NCI-H748 treated with DMSO at 0.1 percent for 48 hours (cell line): ENCODE measurements at places on chromosomes 5 and 9.

DNA sequence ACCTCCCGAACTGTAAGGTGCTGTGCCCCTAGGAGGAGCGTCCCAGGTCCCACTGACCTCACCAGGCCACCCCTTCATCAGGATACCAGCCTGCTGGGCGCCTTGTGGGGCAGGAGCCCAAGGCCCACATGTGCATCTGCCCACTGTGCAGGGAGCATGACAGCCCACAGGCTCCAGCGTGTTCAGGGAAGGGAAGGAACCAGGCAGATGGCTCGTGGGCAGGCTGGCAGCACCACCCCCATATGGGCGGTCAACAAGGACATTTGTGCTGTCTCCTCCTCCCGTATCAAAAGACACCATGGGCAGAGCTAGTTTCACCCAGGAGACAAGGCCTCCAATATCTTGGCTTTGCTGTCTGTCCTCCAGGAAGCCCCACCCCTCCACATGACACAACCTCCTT is 85.5 kb upstream of the PPP1R26 start:
- no peak for DNase-seq

GRCh38 chr5:137148655-137149054 is 350.5 kb downstream of the SPOCK1 start:
- DNase-seq, result no peak

GRCh38 chr5:14108170-14108996 is 34.8 kb upstream of the TRIO start:
- peak; percentile 92 for DNase-seq

GRCh38 chr5:180154821-180155364 is 54.1 kb downstream of the RASGEF1C start:
- DNase-seq, result no peak

DNA sequence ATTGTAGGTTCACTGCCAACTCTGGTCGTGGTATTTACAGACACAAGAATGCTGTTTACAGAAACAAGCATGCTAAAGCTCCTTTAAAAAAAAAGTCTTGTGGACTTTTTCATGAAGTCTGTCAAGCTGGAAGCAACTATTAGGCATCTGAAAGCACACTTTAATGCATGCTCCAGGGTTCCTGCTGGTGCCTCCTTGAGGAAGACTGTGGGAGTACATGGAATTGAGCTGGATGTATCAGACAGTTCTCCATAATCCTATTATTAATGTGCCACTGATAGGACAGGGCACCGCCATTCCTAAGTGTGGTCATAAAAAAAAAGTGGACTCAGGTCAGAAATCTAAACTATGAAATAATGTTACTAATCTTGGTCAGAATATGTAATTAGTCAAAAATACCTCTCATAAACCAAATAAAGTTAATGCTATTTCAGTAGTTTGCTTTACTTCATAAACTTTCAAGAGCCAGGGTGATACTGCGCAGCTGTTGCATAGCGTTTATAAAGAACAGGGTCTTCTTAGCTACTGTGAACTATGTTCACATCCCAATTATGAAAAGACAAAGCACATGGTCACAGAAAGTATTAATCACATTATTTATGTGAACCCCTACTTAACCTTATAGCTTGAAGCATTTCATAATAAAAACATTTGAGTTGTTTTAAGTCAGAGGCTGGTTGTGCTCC is 390.8 kb upstream of the PTGER4 start:
- no peak for DNase-seq
